GDM1 (cell line): ENCODE measurements at places on chromosomes 5 and 9.
A peak's percentile ranks its signal among the peaks of the same experiment; 100 is the strongest.

GRCh38 chr9:112378328-112379176, 1.4 kb upstream of the HSDL2 start:
- DNase-seq, result no peak

GRCh38 chr9:78316166-78316892, 19.4 kb downstream of the PSAT1 start:
- DNase-seq, result no peak

GRCh38 chr9:110156902-110157301, 51.1 kb downstream of the C9orf152 start:
- peak; percentile 82 for DNase-seq

GRCh38 chr9:136249877-136250559, 4.4 kb upstream of the QSOX2 start:
- DNase-seq, result no peak

GRCh38 chr5:119339965-119340364, 15.9 kb upstream of the TNFAIP8 start:
- no peak for DNase-seq

- no peak for DNase-seq
Observed at GRCh38 chr9:122005597-122005996, 87.5 kb downstream of the TTLL11 start.

DNA sequence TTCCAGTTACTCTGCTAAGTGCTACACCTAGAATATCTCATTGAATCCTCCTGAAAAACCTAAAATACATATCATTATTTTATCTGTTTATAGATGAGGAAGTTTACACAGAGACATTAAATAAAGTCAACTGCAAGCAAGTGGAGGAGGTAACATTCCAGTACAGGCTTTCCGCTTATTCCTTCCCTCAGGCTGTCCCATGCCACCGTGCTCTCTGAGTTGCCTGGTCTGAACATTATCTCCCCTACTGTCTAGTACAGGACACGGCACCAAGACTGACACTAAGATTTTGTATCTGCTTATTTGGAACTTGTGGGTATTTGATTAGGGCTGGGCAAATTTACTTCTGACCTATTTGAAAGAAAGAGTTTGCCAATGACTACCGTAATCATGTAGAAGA, 172.4 kb upstream of the STK32A start:
- no peak for DNase-seq

DNA sequence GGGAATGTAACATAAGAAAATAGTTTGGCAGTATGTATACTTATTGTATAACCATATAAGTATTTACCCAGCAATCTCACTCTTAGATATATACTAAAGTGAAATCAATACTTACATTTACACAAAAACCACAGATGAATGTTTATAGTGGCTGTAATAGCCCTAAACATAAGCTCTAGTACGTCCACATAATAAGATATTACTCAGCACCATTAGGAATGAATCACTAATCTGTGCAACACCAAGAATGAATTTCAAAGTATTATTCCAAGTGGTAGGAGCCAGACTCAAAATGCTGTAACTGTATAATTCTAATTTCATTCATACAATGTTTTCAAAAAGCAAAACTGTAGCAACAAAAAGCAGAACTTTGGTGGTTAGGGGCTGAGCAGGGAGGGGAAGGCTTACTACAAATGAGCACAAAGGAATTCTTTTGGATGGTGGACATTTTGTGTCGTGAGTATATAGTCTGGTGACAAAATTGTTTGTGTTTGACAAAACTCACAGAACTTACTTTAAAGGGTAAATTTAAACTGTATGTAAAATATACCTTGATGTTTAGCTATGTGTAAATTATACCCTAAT, 11.9 kb upstream of the C5orf46 start:
- DNase-seq, result no peak

DNA sequence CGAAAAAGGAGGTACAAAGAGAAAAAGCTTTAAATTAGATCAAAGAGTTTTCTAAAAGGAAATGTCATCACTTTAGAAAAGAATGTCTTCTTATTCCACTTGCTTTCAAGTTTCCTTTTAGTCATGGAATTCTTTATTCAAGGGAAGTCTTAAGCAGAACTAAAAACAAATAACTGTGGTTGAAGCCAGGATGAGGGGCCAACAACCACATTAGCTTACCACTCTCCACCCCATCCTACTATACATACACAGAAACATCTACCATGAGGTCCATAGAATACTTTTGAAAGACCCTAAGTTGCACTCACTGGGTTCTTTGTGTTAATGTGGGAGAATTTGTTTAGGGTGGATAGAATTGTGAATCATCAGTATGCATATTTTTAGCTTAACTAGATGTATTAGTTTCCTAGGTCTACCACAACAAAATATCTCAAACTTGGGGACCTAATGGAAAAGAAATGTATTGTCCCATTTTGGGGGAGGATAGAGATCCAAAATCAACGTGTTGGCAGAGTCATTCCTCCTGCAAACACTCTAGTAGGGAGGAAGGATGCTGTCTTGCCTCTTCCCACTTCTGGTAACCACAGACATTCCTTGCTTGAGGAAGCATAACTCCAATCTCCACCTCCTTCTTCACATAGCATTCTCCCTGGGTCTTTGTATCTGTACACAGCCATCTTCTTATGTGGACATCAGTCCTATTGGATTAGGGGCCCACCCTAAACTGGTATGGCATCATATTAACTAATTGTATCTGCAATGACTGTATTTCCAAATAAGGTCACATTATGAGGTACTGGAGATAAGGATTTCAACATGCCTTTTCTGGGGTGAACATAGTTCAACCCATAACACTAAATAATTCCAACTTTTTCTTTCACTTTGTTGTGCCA, 239.4 kb downstream of the LURAP1L start:
- no peak for DNase-seq

- DNase-seq, result no peak
Observed at GRCh38 chr5:172856336-172856735, 22.3 kb downstream of the ERGIC1 start.

DNA sequence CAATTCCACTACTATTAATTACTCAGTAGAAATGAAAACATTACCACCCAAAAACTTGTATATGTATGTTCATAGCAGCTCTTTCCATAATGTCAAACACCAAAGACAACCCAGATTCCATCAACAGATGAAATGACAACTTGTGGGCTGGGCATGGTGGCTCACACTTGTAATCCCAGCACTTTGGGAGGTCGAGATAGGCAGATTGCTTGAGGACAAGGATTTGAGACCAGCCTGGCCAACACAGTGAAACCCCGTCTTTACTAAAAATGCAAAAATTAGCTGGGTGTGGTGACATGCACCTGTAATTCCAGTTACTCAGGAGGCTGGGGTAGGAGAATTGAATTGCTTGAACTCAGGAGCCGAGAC, 11.5 kb downstream of the UIMC1 start:
- DNase-seq, result no peak

- DNase-seq, result no peak
Observed at GRCh38 chr5:35073160-35073559, 25.4 kb upstream of the AGXT2 start.

DNA sequence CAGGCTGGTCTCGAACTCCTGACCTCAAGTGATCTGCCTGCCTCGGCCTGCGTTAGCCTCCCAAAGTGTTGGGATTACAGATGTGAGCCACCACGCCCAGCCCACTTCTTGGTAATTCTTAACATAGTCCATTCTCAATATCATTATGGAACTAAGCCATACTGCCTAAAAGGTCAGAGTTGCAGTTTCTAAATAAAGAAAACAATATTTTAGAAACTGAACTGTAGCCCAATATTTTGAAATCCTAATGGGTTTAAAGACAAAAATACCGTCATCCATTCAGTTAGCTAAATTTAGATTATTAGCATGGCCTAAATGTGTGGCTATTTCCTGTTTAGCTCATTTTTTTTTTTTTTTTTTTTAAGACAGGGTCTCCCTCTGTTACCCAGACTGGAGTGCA, 99.5 kb downstream of the USP20 start:
- DNase-seq, result no peak

GRCh38 chr5:44246986-44247385, 142.2 kb downstream of the FGF10 start:
- DNase-seq, result no peak

GRCh38 chr5:112002376-112002775, 245.4 kb upstream of the NREP start:
- no peak for DNase-seq

DNA sequence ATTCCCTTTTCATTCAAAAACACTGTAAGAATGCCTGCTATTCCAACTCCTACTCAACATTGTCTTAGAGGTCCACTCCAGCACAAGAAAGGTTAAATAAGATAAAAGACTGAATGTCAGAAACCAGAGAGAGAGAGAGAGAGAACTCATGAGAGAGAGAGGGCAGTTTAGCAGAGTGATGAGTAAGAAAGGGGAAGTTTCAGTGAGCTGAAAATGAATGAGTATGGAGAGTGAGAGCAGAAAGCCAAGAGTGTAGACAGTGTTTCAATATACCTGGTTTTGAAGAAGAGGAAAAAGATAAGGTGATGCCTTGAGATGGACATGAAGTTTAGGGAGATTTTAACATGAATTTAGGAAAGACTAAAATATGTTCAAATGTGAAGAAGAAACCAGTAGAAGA, 528.0 kb upstream of the SEMA6A start:
- DNase-seq, result no peak

DNA sequence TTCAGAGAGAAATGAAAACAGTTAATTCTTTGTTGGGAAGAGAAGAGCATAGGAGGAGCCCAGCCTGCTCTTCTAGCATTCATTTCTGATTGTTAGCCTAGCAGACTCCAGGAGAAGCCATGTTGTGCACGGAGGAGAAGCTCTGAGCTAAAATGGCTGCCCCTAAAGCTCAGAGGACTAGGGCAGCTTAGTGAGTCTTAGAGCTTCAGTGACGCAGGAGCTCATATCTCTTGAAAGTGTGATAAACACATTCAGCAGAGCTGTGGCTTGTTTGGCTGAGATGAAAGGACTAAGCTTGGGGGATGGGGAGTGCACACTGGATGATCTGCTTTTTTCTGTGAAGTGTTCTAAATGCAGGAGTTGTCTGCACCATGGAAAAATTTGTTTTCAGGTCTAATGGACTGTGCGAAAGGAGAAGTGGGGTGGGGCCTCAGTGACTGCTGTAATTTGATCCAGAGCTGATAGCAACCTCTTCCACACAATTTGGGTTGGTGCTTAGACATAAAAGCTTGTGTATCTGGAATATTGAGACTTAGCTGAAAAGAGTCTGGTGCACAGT, 58.5 kb downstream of the ZNF462 start:
- DNase-seq, result no peak

DNA sequence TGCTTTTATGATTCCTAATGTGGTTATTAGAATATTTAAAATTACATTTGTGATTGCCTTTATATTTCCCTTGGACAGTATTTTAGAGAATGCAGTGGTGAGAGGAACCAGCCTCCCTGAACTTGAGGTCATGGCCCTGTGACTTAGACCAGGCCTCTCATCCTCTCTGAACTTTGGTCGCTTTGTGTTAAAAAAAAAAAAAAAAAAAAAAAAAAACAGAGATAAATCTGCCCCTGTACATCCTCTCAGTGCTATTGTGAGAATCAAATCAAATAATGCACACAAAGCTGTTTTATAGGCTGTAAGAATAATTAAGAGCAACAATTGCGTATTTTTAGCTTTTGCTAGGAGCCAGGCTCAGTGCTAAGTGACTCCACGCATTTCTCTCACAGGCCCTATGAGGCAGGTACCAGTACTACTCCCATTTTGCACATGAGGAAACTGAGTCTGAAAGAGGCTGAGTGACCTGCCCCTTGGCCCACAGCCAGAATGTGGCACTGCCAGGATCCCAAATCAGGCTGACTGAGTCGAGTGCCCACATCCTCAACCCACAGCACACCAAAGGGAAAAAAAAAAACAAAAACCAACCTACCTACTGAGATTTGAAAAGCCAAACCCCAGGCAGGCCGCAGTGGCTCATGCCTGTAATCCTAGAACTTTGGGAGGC, 110.3 kb upstream of the LARP1 start:
- no peak for DNase-seq

DNA sequence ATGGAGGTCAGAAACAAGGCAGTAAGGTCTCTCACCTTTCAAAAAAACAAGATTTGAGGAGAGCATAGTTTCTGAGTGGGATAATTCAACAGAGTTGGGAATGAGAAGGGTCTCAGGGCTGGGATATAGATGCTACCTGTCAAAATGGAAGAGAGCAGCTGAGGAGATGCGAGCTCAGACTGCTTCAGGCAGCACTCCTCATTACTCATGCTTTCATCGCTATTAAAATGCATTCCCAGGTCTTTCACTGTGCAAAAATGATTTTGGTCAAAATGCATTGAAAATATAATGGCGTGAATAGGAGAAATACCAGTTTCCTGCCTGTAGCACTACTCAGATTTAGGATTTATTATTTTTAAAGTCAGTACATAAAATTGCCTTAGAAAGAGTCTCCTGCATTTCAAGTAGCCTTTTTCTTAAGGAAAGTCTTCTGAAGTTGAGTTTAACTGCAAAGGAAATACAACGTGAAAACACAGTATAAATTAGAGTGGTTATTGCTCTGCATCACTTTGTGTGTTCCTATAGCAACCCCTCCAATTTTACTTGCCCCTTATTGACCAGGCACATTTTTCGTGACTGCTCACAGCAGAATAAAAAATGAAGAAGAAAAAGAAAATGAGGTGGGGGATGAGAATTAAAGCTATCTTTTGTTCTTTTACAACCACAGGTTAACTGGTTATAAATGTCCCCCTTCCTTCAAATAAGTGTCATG, 724.8 kb upstream of the SEMA6A start:
- DNase-seq, result no peak

DNA sequence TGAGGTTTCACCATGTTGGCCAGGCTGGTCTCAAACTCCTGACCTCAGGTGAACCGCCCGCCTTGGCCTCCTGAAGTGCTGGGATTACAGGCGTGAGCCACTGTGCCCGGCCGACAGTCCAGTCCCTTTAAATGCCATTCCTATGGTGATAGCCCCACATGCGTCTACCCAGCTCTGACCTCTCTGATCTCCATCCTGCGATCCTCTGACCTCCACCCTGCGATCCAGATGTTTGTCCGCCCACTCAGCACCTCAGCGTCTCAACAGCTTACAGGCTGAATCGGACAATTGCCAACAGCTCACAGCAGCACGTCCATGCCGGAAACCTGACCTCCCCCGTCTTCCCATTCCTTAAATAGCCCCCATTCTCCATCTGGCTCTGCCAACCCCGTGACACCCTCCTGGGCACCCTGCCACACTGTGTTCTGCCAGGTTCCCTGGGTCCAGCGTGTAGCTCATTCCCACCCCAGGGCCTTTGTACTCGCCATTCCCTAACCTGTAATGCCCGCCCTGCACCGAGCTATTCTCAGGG, 44.0 kb upstream of the RNU6ATAC start:
- DNase-seq, result no peak

GRCh38 chr9:124793015-124793541, 16.1 kb downstream of the OLFML2A start:
- DNase-seq, result no peak

- no peak for DNase-seq
Observed at GRCh38 chr5:41193456-41194205, 19.7 kb downstream of the C6 start.

DNA sequence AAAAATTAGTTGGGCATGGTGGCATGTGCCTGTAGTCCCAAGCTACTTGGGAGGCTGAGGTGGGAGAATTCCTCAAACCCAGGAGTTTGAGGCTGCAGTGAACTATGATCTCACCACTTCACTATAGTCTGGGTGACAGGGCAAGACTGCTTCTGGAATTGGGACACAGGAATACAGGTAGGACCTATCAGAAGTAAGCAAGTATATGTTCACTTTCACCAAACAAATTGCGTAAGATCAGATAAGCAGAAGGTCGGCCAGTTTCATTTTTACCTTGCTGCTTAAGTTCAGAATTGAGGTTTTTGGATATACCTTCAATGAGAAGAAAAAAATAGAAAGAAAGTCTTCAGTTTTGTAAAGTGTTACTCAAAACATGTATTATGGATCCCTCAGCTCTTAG, 171.7 kb downstream of the MAT2B start:
- DNase-seq, result no peak

GRCh38 chr5:172605466-172605865, 35.6 kb upstream of the NEURL1B start:
- DNase-seq, result no peak

- DNase-seq, result no peak
Observed at GRCh38 chr9:136799079-136799853, 3.1 kb downstream of the CCDC183 start.
